ENCODE measurements at places on chromosomes 12 and 14.

DNA sequence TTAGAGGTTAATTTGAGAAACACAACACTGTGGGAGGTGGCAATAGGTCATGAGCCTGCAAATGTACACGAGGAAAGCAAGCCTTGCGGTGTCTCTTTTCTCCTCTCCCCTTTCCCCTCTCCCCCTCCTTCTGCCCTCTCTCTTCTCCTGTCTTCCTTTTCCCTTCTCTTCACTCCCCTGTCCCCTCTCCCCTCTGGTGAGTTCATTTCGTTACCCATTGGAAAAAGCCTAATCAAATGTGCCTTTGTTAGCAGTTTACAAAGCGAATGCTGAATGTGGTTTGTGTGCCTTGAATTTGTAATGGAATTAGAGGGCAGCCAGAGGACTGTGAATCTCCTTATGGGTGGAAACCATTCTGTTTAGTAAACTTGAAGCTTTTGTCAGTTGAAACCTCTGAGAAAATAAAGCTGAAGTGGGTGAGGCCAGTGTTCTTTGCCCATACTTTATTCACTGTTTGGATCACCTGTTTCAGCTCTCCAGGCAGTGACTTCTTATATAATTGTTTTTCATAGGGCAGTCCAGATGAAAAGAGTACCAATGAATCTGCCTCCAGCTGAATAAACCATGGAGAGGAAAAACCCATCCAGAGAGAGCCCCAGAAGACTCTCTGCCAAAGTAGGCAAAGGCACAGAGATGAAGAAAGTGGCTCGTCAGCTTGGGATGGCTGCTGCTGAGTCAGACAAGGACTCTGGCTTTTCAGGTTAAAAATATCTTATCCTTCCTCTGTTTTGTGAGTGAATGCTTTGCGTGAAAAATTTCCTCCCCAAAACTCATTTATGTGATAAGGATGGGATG is 7.3 kb downstream of the CIPC start:
- no peak for DNase-seq

GRCh38 chr12:49138587-49138986 is 7.4 kb upstream of the TUBA1B start:
- DNase-seq, result no peak

DNA sequence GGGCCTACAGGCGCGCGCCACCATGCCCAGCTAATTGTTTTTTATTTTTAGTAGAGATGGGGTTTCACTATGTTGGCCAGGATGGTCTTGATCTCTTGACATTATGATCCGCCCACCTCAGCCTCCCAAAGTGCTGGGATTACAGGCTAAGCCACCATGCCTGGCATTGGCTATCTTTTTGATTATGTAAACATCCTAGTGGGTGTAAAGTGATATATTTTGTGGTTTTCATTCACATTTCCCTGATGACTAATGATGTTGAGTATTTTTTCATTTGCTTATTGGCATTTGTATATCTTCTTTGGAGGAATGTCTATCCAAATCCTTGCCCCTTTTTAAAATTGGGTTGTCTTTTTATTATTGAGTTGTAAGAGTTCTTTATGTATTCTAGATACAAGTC is 16.3 kb downstream of the CREBL2 start:
- no peak for DNase-seq

DNA sequence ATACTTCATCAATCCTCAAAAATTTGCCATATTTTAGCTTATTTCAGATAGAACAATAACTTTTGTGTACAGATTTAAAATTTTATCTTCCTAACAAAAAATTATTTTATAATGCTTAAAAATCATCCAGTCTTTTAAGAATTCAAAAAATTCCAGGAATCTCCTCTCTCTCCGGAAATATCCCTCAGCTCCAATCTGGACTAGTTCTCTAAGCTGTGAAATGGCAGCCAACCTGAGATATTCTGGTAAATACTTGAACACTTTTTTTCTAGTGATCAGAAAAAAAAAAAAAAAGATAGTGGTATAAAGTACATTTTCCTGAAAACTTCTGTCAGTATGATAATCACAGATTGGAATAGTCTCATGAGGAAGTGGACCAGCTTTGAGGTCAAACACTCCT is 57.6 kb downstream of the SSPN start:
- no peak for DNase-seq

- DNase-seq, result no peak
Observed at GRCh38 chr12:91920276-91920675, 225.4 kb downstream of the BTG1 start.

DNA sequence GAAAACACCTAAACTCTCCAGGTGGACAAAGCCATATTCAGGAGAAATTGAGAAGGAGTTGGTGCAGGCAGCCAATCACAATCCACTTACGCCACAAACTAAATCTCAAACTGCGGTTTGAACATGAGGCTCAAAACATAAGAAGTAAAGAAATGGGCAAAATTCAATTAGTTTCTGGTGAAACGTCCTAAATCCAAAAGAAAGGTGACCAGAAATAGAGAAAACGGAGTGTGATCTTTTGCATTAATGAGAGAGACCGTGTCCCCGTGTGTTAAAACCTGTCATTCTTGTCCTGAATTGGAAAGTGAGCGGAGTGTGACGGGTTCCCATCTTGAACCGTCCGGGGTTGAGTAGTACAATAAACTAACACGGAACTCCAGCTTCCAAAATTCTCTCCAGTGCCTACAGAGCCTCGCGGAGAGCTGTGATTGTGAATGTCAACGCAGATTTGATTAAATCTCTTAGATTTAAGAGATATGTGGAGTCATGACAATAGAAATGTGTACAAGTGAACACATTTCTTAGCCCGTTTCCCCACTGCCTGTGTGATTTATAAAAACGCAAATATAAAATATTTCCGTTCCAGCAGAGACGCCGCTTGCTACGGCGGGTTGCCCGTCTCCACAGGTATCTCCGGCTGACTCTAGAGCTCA is 595 bp upstream of the METAP2 start:
- DNase-seq, result peak; percentile 34

- no peak for DNase-seq
Observed at GRCh38 chr12:46027172-46027571, 36.8 kb upstream of the SCAF11 start.

All from stimulated activated naive CD8-positive, alpha-beta T cell treated with anti-CD3 and anti-CD28 coated beads, Interleukin-15, amount 100 ng/mL, for 72 hours (primary cell).